Esophagus squamous epithelium (tissue), 5 donors: ENCODE measurements at places on chromosomes 12 and 14.

DNA sequence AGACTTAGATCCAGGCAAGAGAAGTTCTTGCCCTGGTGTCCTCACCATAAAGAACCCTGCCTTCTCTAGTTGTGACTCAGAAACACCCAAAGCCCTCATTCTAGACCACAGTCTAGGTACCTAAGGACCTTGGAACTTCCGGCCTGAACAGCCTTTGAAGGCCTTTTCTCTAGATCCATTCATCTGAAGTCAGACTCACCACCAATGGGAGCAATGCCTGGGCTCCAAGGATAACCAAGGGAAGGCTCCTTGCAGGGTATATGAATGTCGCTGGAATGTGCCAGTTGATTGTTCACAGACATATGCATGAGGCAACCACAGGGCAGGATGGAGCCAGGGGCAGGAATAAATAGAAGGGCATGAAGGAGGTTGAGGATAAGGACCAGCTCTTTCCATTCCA, 86.3 kb downstream of the PLCZ1 start:
- no peak for DNase-seq

GRCh38 chr14:22797017-22797917, 18.0 kb downstream of the SLC7A7 start:
- no peak for DNase-seq

GRCh38 chr12:127558361-127558760, 708.6 kb upstream of the TMEM132C start:
- no peak for DNase-seq

GRCh38 chr12:71504476-71504875, 64.9 kb downstream of the LGR5 start:
- DNase-seq: no peak

DNA sequence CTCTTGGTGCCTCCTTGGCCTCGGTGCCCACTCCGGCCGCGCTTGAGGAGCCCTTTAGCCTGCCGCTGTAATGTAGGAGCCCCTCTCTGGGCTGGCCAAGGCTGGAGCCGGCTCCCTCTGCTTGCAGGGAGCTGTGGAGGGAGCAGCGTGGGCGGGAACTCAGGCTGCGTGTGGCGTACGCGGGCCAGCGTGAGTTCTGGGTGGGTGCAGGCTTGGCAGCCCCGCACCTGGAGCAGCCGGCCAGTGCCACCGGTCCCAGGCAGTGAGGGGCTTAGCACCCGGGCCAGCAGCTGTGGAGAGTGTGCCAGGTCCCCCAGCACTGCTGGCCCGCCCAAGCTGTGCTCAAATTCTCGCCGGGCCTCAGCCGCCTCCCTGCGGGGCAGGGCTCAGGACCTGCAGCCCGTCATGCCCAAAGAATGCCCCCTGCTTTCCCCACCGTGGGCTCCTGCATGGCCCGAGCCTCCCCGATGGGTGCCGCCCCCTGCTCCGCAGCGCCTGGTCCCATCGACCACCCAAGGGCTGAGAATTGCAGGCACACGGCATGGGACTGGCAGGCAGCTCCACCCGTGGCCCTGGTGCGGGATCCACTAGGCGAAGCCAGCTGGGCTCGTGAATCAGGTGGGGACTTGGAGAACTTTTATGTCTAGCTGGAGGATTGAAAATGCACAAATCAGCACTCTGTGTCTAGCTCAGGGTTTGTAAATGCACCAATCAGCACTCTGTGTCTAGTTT, 129.2 kb downstream of the PAWR start:
- no peak for DNase-seq

DNA sequence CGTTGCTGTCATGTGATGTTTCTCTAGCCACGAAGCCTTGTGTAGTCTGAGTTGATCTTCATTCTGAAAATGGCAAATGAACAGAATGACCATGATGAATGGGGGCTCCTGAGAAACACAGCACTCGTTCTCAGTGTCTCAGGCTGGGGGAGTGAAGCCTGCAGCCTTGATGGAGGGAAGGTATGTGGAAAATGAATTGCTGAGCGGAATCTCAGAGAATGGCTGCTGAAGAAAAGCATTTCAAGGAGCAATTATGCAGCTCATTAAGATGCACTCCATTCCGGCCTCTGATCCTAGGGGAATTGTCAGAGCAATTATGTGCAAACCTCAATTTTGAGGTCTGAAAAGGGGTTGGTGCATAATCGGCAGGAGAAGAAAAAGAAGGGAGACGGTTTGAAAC, 167.1 kb downstream of the CHST11 start:
- no peak for DNase-seq

DNA sequence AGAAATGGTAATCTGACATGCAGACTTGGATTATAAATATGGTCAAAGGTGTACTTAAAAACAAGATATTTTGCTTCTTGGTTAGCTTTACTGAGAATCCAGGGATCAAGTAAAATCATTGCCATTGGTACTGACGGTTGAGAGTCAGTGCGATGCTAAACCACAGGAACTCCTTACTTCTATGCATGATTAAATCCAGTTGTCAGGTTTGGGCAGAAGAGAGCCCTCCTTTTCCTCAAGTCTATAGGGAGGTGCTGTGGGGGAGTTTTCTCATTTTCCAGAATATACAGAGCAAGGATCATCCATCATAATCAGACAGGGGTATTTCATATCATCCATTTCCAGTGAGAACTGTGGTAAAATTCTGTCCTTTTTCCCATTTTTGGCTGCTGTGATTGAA, 839.1 kb downstream of the NRXN3 start:
- no peak for DNase-seq
